ENCODE measurements at places on chromosomes 1 and 21. TPM values are rescaled to one million over a fixed set of nuclear protein-coding genes. Genes with fewer than 3 reads are reported as not detected.

MCOLN2 gene
- total RNA-seq: 37.4 TPM

C1orf87 gene
- not detected for total RNA-seq

ATP1A4 gene
- total RNA-seq: not detected

ATAD3B gene
- 33.1 TPM for total RNA-seq

RNU1-1 gene
- 1,082 TPM for total RNA-seq

RHOC gene
- total RNA-seq: 62.4 TPM

FAM43B gene
- not detected for total RNA-seq

RAP1A gene
- total RNA-seq: 165 TPM

GCSAML gene
- total RNA-seq: 0.14 TPM

KIAA1614 gene
- total RNA-seq: 0.05 TPM

INSRR gene
- 0.07 TPM for total RNA-seq

LCE3E gene
- not detected for total RNA-seq

All from activated naive CD4-positive, alpha-beta T cell treated with anti-CD3 and anti-CD28 coated beads, Interleukin-2, amount 50 U/mL, for 72 hours (primary cell).